ENCODE measurements at places on chromosomes 2 and 18.

DNA sequence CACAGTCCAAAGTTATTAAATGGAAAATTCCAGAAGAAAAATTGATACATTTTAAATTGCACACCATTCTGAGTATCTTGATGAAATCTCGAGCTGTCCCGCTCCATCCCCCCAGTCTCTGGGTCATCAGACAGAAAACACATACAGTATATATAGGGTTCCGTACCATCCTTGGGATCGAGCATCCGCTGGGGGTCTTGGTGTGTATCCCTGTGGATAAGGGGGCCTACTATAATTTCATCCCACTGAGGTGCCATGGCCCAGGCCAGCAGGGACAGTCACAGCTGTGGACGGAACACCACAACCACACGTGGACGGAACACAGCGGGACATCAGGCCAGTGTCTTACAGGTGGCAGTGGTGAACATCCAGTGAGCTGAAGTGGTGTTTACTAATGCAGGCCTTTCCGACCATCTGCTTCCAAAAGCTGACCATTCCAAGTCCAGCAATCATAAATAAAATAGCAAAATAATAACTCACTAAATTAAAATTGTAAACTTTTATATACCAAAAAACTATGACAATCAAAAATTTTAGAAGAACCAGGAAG lies 14.0 kb downstream of the TWIST2 start:
- no peak for DNase-seq

DNA sequence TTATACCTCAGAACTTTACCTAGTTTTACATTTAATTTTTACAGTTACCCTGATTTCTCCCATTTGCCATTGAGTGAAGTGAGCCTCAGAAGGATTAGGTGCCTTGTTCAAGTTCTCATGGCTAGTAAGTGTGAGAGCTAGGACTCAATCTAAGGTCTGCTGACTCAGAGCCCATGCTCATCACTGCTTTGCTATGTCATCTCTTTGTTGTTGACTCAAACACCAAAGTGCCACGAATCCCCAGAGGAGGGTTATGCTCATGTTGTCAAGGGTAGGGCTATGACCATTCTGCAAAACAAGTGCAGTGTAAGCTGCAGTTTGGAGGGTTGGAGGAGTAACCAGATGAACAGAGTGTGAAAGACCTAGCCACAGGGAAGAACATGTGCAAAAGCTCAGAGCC lies 185.4 kb upstream of the SKOR2 start:
- DNase-seq, result no peak

DNA sequence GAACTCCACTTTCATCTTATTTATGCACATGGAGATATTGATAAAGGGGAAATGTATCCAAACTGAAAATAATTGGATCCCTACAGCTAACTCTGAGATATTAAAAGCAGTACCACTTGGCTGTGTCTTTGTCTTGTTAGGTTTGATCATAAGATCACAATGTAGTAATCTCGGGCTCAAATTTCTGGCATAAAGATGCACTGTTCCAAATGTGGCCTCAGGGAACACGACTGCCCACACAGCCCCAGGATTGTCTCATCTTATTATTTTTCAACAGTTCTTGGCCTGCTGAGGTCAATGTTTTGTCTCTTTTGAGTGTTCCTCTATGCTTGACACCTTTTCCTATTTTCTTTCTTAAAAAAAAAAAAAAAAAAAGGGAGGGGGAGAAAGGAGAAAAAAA lies 114.1 kb downstream of the GBX2 start:
- no peak for DNase-seq

DNA sequence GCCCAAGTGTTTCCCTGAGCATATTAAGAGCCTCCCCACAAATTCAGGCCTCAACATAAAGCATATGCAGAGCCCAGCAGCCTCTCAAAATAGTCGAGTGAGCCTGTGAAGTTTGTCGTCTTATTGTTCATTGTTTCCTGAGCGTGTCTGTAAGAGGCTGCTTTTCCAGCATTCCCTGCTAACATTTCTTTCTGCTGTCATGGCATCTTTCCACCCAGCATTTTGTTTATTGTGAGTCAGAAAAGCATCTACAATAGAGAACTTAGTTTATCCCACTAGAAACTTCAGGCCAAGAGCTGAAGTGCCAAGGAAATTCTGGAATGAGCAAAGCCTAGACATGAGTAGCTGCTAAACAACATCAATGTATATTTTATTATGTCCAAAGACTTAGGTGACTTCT lies 46.3 kb upstream of the STAM2 start:
- DNase-seq, result no peak

- no peak for DNase-seq
Measured at GRCh38 chr2:9703701-9704221, 73.0 kb upstream of the YWHAQ start.

- no peak for DNase-seq
Measured at GRCh38 chr2:309148-309953, 21.5 kb upstream of the ALKAL2 start.

DNA sequence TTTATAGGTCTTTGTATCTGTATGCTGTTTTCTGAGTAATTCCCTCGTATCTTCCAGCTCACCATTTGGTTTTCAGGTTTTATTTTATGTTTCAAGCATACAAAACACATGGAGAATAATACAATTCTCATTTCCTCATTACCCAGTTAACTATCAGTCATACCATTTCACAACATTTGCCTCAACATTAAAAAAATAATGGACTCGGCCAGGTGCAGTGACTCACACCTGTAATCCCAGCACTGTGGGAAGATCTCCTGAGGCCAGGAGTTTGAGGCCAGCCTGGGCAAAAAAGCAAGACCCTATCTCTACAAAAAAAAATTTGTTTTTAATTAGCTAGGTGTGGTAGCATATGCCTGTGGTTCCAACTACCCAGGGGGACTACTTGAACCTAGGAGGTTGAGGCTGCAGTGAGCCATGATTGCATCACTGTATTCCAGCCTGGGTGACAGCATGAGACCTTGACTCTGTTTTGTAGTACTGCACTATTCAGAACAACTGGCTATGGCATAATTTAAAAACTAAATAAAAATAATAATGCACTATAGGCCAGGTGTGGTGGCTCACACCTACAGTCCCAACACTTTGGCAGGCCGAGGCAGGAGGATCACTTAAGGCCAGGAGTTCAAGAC lies 20.3 kb downstream of the NPC1 start:
- no peak for DNase-seq

DNA sequence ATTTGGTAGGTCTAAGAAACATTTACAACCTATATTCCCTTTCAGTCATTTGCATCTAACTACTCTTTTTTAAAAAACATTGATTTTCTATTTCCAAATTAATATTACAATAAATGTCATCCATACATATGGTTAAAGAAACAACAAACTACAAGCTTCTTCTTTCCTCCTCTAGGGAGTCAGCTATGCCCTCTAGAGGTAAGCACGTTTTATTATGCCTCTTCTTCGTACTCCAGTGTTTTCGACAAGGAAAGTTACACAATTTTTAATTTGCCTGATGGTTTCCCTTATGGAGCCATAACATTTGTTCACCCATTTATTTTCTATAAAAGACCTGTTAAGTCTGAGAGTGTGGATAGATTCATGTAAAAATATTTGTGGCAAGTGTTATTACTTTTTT lies 183.4 kb upstream of the CDH7 start:
- DNase-seq, result no peak

DNA sequence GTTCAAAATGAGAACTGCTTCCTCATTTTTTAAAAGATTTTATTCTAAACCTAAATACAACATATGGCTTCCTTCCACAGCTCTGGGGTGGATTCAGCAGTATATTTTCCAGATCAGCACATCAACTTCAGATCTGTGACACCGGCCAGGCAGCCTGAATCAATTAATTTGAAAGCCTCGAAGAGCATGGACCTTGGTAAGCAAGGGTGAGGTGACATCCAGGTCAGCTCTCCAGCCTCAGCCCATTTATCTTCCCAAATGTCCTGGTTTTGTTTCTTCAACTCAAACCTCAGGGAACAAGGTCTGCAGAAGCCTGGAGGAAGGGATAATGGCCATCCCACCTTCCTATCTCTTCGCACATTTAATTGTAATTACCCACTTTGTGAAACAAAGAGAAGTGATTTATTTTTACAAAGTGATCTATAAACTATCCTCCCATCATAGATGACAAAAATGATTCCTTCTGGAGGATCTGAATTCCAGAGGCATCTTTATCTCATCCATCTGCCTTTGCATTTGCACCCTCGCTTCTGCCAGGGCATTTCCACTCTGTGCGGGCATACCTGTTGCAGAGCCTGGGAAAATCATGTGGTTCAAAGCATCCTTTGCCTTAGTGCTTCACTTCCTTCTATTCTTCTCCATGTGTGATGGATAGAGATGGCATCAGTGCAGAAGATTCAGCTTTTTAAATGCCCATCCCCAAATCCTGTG lies 489.0 kb upstream of the NRP2 start:
- no peak for DNase-seq

DNA sequence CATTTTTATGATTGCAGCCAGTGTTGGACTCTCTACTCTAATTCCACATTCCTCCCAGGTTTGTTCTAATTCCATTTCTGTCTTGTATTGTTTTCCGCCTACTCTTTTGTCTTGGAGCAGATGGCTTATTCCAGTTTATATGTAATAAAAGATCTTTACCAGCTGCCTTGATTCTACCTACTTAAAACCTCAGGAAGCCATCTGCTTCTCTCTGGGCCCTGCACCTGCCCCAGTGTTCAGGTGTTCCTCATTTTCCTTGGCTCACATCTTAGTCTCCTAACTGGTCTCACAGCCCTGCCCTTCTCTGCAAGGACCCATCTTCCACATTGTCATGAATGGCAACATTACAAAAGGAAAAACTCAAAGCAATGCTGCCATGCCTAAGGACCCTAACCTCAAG lies 21.0 kb upstream of the IL37 start:
- DNase-seq, result no peak

DNA sequence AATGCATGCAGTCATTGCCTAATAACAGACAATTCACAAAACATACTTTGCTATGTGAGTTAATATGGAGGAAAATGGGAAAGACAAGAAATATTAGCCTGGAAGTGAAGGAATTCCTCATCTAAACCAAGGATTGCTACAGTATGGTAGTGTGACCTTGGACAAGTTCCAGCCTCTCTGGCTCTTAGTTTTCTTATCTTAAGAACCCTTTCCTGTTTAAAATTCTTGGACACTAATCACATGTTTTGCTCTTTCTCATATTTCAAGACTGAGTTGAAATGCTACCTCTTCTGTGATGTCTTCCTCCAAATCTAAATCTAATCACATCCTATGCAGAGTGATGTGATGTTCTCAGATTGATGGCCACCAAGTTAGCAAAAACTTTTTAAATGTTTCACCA lies 20.8 kb upstream of the ADAM23 start:
- DNase-seq, result no peak

DNA sequence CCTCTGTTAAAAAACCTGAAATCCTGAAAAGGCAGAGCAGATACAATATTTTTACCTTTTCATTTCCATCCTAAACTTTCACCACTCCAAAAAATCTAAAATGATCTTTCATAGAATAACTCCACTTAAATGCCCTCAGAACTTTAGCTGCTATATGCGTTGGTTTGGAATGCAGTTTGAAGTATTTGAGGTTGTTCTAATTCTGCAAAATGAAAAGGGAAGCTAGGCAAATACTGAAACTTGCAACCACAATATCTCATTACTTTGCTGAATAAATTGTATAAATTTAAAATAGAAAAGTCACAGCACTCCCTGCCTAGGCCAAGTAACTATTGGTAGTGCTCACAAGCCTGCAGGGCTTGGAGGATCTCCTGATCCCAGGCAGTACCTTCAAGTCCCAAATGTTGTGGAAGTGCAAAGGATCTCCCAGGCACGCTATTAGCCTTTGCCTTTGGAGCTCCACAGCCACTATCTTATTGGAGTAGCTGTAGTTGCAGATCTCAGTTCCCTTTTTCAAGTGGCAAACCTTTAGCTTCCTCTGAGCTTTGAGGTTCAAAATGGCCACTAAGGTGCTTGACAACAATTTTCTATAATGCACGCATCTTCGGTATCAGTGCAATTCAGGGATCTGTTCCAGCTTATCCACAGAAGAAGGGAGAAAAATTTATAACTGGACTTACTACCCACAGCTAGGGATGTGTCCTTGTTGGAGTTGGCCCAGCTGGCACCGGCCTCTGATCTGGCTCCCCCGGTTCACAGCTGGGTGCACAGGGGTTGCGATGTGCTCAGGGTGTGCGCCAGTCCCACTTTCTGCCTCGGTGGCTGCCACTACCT lies 43.4 kb upstream of the ANKRD62 start:
- DNase-seq, result no peak

DNA sequence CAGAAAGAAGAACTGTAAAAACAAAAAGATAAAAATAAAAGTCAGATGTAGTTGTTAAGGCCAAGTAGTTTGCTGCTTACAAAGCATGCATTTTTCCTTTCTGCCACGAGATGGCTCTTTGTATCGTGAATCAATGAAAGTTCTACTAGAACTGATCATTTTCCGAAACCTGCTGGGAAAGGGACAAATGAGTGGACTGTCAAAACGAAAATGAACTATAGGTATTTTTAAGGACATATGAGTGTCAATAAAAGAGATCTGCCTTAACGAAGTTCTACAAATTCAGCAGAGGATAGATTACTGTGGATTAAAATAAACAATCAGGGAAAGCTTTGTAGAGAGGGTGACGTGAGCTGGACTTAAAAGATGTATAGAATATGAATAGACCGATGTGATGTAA lies 15.0 kb upstream of the ELOA2 start:
- no peak for DNase-seq

DNA sequence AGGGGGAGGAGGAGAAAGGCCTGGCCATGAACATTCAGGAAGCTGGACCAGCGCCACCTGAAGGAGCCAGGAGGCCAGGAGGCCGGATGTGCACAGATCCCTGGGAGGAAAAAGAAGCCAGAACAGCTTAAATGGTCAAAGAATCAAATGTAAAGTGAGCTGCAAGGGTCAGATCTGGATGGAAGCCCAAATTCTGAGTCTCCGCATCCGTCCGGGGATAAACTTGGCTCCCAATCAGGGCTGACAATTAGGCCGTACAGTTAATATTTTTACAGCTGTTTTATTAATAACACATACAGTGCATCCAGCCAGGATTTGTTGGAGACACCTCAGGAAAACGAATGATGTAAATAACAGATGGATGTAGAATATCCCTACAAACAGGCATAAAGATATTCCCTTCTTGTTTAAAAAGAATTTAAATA lies 495.1 kb upstream of the TCF4 start:
- DNase-seq, result no peak

DNA sequence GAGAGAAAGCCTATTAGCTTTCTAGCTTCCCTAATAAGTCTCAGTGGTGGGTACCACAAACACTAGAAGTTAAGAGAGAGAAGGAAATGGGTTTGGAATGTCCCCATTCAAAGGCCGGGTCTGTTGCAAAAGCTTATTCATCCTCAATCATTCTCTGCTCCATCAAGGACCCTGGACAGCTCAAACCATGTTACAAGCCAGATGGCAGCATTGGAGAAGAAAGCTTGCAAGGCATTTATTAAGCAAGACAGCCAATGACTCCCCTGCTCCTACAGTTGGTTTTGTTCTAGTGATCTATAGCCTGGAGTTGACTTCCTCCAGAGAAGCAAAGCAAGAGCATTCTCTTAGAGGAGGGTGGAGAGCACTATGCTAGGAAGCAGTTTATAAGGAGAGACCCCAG lies 86.9 kb upstream of the LMAN1 start:
- DNase-seq, result no peak

DNA sequence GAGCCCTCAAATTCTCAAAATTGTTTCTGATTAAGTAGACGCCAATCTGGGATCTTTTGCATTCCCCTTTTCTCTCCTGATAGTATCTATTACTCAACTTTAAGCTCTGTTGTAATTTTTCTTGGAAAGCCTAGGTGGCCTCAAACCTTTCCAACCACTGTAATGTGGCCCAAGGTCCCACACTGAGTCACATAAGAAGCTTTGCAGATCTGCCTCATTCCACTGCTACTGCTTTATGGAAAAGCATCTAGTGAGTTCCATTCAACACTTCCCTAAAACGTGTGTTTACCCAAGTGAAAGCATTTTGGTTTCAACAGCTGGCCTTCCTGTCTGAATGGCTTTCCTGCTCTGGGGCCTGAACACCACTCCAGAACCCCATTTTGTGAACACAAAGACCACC lies 493.6 kb upstream of the SPHKAP start:
- no peak for DNase-seq
